ENCODE measurements at places on chromosomes 12 and 14.

DNA sequence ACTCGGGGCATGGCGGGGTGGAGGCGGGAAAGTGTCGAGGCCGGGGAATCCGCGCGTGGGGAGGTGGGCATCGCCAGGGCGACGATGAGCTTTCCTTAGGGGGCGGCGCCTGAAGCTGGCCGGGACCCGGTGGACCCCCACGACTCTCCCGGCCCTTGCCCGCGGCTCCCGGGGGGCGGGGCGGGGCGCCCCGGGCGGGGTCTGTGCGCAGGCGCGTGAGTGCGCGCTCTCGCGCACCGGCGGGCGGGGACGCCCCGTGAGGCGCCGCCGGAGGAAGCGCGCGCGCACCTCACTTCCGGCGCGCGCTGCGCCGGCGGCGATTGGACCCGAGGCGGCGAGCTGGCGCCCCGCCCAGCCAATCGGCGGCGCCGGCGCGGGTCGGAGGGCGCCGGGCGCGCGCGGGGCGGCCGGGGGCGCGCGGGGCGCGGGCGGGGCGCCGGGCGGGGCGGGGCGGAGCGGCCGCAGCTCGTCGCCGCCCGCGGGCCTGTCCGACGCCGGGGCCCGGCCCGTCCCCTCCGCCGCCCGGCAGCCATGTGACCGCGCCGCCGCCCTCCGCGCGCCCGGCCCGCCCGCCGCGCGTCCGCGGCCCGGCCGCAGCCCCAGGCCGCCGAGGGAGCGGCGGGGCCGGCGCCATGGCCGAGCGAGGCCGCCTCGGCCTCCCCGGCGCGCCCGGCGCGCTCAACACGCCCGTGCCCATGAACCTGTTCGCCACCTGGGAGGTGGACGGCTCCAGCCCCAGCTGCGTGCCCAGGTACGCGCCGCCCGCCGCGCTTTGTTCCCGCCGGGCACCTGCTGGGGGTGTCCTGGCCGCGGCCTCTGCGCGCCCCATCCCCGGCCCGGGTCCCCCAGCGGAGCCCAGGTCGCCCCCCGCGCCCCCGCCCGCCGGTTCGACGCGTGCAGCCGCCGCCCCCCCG is at the start of gene PACS2:
Gene PACS2 (plus strand): TSS at position 462 of the 914 bp plus-strand sequence. CDS start 171 bp downstream, at position 633.
- peak; percentile 61 for DNase-seq

- no peak for DNase-seq
Measured at GRCh38 chr12:77218278-77218677, 152.9 kb upstream of the E2F7 start.

DNA sequence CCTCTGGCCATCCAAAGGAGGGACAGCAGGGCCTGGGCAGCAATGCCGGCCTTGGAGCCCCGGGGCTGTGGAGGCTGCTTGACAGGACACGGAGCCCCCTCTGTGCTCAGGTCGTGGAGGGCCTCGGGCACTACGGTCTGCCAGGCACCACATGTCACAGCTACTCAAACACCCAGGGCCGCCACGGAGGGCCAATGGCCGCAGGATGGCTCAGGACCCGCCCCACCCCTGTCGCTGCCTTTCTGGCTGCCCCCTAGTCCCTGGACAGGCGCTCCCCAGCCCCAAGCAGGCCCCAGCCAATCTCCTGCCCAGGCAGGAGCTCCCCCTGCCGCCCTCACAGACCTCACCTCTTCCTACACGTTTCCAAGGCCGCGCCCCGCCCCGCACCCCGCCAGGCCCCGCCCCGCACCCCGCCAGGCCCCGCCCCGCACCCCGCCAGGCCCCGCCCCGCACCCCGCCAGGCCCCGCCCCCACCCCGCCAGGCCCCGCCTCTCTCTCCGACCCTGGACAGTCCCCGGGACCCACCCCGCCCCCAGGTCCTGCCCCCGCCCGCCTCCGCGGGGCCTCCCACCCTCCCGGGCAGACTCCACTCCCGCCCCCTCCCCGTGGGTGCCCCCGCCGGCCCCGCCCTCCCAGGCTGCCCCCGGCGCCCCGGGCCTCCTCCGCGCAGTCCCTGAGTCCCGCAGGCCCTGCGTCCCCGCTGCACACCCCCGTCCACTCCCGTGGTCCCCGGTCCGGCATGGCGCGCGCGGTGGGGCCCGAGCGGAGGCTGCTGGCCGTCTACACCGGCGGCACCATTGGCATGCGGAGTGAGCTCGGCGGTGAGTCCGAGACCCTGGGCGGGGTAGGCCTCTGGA is at the start of gene ASPG:
Gene ASPG (plus strand): TSS at position 669 of the 857 bp plus-strand sequence. CDS start 71 bp downstream, at position 740.
- DNase-seq, result peak; percentile 64

DNA sequence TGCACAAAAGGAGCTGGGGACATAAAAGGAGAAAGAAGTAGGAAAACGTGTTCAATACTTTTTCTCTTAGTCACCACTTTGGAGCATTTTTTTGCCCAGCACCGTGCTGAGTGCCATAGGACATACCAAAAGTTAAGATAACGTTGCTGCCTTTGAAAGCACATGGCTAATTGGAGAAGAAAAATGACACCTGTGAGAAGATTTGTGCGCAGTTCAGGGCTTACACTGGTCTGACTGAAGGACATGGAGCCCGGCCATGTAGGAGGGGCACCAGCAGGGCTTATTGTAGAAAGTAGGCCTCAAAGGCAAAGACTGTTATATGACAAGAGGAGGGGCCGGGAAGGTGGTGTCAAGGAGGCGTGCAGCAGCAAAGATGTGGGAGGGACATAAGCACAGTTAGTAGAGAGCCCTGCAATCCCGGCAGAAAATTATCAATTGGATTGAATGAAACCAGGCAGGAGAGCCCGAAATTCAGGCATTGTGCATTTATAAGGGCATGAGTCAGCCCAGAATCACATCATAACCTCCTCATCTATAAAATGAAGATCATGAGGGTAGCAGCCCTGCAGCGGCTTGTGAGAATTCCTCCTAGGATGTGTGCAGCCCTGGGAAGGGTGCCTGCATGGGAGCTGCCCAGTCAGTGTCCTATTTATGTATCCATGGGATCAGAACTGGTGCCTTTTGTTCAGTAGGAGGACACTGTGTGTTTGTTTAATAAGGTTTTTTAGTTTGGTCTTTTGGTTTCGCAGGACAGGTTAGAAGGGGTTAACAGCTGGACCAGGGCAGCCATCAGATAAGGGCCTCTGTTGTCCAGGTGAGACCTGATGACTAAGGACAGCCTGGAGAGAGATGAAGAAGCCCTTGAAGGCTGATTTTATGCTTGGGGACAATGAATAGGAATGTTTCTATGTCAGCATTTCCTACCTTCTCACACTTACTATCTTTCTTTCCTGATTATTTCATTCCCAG is 122.4 kb downstream of the GPR135 start:
- DNase-seq, result no peak

GRCh38 chr12:67758119-67758518 is 109.6 kb downstream of the DYRK2 start:
- DNase-seq, result no peak

GRCh38 chr12:24083838-24084237 is 134.4 kb upstream of the SOX5 start:
- no peak for DNase-seq

- DNase-seq, result no peak
Measured at GRCh38 chr14:99671235-99672224, 12.6 kb upstream of the CYP46A1 start.

- DNase-seq, result no peak
Measured at GRCh38 chr12:132496358-132496669, 6.4 kb downstream of the FBRSL1 start.

GRCh38 chr12:14567351-14568162 is at the start of gene PLBD1:
PLBD1 (minus strand) TSS chr12:14567883; CDS start chr12:14567696, 187 bp downstream.
- DNase-seq, result peak; percentile 54

DNA sequence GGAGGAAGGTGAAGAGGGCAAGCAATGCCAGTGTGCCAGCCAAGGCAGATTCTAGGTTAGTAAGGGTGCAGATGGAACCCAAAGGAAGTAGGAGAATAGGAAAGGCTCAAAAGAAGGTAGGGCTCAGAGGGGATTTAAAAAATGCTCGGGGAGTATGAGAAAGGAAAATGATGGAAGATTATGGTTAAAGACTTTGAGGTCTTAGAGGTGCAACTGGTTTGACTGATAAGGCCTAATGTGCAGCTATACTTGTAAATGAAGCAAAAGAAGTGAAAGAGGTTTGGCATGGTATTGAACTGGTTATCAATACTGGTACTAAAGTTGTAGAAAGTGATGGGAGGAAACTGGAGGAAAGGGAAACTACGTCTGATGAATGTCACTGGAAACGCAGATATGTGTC is 94.7 kb downstream of the RPS6KA5 start:
- DNase-seq, result no peak

- DNase-seq, result no peak
Measured at GRCh38 chr12:108190529-108190928, 61.4 kb downstream of the WSCD2 start.

GRCh38 chr14:54200726-54201125 is 196.1 kb upstream of the CDKN3 start:
- no peak for DNase-seq

GRCh38 chr12:131369094-131369845 is 341.6 kb upstream of the SFSWAP start:
- no peak for DNase-seq

GRCh38 chr14:104779776-104780512 is 15.6 kb downstream of the AKT1 start:
- no peak for DNase-seq

- no peak for DNase-seq
Measured at GRCh38 chr14:67665868-67666267, 8.6 kb downstream of the VTI1B start.

DNA sequence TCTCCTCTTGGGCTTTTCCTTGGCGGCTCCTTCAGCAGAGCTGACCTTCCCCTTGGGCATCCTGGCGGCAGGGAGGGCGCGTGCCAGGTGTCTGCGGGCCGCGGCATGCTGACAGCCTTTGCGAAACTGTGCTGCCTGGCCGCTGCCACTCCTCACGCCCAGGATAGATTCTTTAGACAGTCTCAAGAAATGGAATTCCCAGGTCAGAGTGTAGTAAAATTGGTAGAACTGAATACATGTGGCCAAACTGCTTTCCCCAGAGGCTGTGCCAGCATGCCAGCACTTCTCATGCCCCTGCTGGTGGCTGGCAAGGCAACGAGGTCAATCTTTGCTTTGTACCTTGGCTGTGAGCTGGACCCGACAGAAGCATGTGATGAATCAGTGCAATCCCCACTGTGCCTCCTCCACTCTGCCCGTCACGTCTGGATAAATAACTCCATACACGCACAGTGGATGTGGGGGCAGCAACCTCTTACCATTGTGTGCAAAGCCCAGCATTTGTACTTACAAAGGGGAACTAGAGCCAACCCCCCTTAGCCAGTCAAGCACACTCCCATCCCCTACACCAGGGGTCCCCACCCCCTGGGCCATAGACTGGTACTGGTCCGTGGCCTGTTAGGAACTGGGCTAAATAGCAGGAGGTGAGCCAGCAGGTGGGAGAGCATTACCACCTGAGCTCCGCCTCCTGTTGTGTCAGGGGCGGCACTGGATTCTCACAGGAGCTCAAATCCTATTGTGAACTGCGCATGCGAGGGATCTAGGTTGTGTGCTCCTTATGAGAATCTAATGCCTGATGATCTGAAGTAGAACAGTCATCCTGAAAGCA is 90.9 kb downstream of the ACTN1 start:
- DNase-seq, result no peak

- DNase-seq, result no peak
Measured at GRCh38 chr14:71799841-71800240, 132.4 kb upstream of the RGS6 start.

GRCh38 chr14:41785696-41786095 is 179.0 kb downstream of the LRFN5 start:
- DNase-seq, result no peak

- DNase-seq, result peak; percentile 1
Measured at GRCh38 chr14:72291908-72292688, 359.9 kb downstream of the RGS6 start.

DNA sequence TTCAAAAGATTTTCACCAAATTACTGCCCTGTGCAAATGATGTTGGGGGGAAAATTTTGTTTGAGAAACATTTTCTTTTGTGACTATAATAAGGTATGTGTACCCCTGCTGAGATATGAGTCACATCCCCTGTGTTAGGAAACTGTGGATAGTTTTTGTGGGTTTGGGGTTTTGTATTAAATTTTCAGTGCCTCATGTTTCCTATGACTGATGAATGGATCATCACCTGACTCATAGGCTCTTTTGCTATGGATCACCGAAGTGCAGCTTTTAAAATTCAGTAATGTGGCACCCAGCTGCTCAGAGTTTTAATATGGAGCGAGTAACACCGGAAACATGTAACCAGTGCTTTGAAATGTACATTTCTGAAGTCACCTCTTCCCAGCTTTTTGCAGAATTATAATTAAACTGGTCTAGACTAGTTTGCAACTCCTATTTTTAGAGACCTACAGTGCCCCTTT is 167.4 kb upstream of the HMGA2 start:
- no peak for DNase-seq

GRCh38 chr14:62665286-62665685 is 380.0 kb downstream of the KCNH5 start:
- DNase-seq, result no peak

DNA sequence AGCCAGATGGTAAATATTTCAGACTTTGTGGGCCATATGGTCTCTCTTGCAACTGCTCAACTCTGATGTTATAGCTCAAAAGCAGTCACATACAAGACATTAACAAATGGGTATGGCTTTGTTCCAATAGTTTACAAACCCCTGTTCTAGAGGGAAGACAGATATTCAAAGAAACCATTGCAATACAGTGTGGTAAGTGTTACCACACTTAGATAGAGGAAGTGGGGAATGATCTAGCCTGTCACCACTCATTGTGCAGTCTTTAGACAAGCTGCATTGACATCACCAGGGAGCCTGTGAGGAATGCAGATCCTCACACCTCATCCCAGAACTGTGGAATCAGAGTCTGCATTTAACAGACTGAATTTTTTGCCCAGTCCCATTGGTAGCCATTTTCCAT is 80.0 kb upstream of the RGS6 start:
- DNase-seq, result no peak

- DNase-seq, result no peak
Measured at GRCh38 chr12:11408096-11408495, 12.7 kb upstream of the PRB2 start.

- no peak for DNase-seq
Measured at GRCh38 chr14:21070083-21070609, at the start of gene ARHGEF40. ARHGEF40 (plus strand) TSS chr14:21070304; CDS start chr14:21070397, 93 bp downstream.

- DNase-seq, result no peak
Measured at GRCh38 chr14:73833530-73834260, 17.9 kb upstream of the PTGR2 start.

DNA sequence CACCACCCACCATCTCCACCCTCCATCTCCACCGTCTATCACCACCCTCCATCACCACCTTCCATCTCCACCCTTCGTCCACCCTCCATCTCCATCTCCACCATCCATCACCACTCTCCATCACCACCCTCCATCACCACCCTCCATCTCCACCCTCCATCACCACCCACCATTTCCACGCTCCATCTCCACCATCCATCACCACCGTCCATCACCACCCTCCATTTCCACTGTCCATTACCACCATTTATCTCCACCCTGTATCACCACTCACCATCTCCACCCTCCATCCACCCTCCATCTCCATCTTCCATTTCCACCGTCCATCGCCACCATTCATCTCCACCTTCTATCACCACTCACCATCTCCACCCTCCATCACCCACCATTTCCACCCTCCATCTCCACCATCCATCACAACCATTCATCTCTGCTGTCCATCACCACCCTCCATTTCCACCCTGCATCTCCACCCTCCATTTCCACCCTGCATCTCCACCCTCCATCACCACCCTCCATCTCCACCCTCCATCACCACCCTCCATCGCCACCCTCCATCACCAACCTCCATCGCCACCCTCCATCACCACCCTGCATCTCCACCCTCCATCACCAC is 6.1 kb upstream of the CEP170B start:
- no peak for DNase-seq
